Ovary (tissue), 10 donors: ENCODE measurements at places on chromosomes 1 and 21. TPM values are rescaled to one million over a fixed set of nuclear protein-coding genes. Genes with fewer than 3 reads are reported as not detected.

MFAP2 gene
- 69.3 TPM for total RNA-seq

- DNase-seq, result no peak
- H3K36me3 ChIP-seq, result no peaks in the 10 kb centered on the region
- H3K4me1 ChIP-seq, result peaks cover 2% of the 10 kb centered on the region
These were observed 36.8 kb downstream of the CDC7 start for GRCh38 chr1:91537281-91537986.

IGSF21 gene
- 4.5 TPM for total RNA-seq

DNA sequence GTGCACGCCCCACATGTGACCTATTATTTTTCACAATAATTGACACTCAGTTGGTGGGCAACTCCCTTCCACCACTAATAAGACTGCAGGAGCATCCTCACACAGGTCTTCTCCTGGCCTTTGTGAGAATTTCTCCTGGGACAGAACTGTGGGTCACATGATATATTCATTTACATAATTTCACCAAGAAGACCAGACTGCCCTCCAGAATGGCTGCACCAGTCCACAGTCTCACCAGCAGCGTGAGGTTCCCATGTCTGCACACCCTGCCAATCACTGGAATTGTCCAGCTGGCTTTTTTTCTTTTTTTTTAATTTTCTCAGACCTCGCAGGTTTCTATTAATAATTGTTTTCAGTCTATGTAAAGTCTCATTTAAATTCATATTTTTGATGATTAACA lies 41.3 kb downstream of the ATP1A1 start:
- H3K4me3 ChIP-seq, result no peak overlapping the region
- H3K36me3 ChIP-seq, result no peaks in the 10 kb centered on the region
- H3K27me3 ChIP-seq, result no peaks in the 10 kb centered on the region
- no peak overlapping the region for H3K27ac ChIP-seq

DNA sequence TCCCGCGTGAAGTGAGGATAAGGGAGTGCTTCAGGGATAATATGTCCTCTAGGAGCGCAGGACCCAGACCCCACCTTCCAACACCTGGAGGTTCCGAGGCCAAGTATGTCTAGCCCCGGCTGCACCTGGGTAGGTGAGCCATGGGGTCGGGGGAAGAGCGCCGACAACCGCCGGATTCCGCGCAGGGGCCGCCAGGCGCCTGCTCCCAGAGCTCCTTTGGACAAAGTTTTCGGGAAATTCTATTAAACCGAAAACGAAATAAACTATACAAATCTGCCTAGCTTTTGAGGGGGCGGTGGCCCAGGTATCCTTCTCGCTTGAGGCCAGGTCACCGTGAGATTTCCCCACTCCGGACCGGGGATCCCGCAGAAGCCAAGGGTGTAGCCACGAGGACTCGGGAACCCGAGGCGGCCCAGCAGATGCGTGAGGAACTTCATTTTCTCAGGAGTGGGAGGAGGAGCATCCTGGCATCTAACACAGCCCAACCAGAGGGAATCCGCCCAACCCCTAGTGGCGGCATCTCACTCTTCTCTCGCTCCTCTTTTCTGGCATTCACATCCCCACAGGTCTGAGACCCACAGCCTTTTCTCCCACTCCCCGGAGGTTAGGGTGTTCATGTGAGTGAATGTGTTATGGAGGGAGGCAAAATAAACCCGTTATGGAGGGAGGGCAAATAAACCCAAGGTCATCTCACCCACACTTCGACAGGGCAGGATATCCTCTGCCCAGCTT lies 2.3 kb upstream of the DMRTA2 start:
- H3K27ac ChIP-seq, result no peak overlapping the region
- H3K4me1 ChIP-seq, result peaks cover 5% of the 10 kb centered on the region

- no peaks in the 10 kb centered on the region for H3K27me3 ChIP-seq
- no peaks in the 10 kb centered on the region for H3K4me1 ChIP-seq
- no peak overlapping the region for H3K4me3 ChIP-seq
- no peak overlapping the region for H3K27ac ChIP-seq
- no peaks in the 10 kb centered on the region for H3K36me3 ChIP-seq
These were observed 292.7 kb downstream of the TPR start for GRCh38 chr1:186082235-186082937.

DNA sequence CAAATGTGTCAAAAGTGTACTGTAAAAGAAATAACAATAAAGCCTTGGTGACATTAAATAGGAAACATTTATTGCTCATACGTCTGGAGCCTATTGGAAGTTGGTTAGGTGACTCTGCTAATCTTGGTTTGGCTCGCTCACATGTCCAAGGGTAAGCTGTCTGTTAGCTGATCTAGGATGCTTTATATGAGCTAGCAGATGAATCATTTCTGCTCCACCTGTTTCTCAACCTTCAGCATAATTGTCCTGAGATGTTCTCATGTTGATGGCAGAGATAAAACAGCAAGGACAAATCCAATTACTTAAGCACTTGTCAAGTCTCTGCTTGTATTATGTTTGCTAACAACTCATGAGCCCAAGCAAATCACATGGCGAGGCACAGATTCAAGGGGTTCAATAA lies 56.0 kb upstream of the CD53 start:
- DNase-seq, result no peak
- H3K36me3 ChIP-seq, result no peaks in the 10 kb centered on the region
- H3K4me1 ChIP-seq, result no peaks in the 10 kb centered on the region
- no peak overlapping the region for H3K4me3 ChIP-seq

DNA sequence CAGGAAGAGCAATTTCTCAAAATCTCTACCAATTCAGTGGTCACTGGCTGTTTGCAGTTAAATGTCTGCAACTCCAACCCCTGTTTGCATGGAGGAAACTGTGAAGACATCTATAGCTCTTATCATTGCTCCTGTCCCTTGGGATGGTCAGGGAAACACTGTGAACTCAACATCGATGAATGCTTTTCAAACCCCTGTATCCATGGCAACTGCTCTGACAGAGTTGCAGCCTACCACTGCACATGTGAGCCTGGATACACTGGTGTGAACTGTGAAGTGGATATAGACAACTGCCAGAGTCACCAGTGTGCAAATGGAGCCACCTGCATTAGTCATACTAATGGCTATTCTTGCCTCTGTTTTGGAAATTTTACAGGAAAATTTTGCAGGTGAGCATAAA lies 167.2 kb downstream of the CRB1 start:
- H3K27me3 ChIP-seq, result no peaks in the 10 kb centered on the region
- H3K36me3 ChIP-seq, result no peaks in the 10 kb centered on the region
- H3K4me1 ChIP-seq, result no peaks in the 10 kb centered on the region
- no peak overlapping the region for H3K27ac ChIP-seq

DNA sequence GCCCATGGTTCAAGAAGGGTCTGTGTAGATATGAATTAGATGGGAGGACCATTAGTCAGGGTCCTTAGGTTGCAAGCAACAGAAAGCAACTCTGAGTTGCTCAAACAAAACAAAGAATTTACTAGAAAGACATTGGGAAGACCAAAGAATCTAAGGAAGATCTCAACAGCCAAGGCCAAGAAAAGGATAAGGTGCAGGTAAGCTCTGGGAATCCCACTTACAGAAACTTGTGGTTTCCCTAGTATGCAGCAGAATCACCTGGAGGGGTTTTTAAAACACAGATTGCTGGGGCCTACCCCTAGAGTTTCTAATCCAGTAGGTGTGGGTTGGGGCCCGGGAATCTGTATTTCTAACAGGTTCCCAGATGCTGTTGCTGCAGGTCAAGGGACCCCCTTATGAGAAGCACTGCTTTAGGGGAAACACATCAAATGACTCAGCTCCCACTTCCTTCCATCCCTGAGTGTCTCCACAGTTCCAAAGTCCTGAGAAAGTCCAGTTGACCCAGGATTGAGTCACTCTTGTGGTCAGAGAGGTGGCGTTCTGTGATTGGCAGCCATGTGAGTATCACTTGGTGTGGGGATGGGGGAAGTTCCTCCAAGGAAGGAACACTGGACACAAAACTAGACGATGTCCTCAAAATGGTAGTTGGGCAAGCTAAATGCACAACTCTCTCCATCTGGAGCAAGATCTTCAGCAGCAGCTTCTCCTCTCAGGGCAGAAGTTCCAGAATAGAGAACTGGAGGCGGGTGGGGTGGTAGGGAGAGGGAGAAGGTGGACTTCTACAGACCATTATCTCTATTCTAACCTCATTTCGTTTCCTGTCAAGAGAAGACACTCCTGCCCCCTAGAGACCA lies 24.2 kb upstream of the EYA3 start:
- H3K4me3 ChIP-seq, result no peak overlapping the region
- H3K36me3 ChIP-seq, result no peaks in the 10 kb centered on the region
- no peak overlapping the region for H3K27ac ChIP-seq

- H3K27ac ChIP-seq, result no peak overlapping the region
- no peak overlapping the region for H3K4me3 ChIP-seq
- H3K27me3 ChIP-seq, result no peaks in the 10 kb centered on the region
- H3K36me3 ChIP-seq, result no peaks in the 10 kb centered on the region
- H3K4me1 ChIP-seq, result peaks cover 14% of the 10 kb centered on the region
These were observed 38.5 kb downstream of the COQ8A start for GRCh38 chr1:226978432-226979114.

GRCh38 chr21:38303300-38303699 lies 46.5 kb downstream of the KCNJ15 start:
- H3K27me3 ChIP-seq, result no peaks in the 10 kb centered on the region
- H3K36me3 ChIP-seq, result no peaks in the 10 kb centered on the region
- H3K4me1 ChIP-seq, result peaks cover 2% of the 10 kb centered on the region
- no peak overlapping the region for H3K27ac ChIP-seq
- H3K4me3 ChIP-seq, result no peak overlapping the region
- no peak for DNase-seq

DNA sequence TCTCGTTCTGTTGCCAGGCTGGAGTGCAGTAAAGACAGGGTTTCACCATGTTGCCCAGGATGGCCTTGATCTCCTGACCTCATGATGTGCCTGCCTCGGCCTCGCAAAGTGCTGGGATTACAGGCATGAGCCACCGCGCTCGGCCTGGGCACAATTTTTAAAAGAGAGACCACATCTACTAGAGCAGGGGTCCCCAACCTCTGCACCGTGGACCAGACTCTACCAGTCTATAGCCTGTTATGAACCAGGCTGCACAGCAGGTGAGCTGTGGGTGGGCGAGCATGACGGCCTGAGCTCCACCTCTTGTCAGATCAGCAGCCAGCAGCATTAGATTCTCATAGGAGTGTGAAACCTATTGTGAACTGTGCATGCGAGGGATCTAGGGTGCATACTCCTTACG lies 20.8 kb downstream of the TNNT2 start:
- no peak overlapping the region for H3K27ac ChIP-seq
- H3K36me3 ChIP-seq, result no peaks in the 10 kb centered on the region
- no peak for DNase-seq

DNA sequence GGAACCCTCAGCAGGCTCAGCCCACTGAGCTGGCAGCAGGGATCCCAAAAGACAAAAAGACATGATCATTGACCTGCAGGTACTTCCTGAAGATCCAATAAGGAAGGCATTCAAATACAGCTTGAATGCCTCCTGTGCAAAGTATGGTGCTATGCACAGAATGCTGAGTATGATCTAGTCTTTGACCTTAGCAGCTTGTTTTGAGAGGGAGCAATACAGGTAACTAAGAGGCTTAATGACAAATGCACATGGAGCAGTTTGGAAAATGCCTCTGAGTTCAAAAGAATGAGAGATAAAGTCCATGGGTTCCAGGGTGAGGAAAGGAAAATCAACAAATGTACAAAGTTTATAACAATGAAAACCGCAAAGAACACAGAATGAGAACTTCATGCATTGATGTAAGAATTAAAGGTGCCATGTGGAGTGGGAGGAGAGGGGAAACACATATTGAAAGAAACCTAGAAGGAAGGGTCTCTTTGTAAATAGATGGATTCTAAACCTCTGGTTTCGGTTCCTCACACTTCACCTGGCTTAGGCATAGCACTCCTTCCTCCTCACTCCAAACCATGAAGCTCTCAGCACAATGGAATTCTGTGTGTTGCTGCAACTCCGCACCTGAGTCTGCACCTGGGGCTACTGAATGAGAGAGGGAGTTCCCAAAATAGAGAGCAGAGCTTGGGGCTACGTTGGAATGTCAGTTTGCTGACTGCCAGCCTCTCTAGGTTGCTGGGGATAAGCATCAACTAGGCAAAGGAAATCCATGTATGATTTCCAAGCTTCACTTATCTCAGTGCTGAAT lies 77.6 kb downstream of the PLXNA2 start:
- H3K36me3 ChIP-seq, result no peaks in the 10 kb centered on the region
- H3K4me3 ChIP-seq, result no peak overlapping the region
- no peak overlapping the region for H3K27ac ChIP-seq
- peaks cover 7% of the 10 kb centered on the region for H3K4me1 ChIP-seq
- no peak for DNase-seq

DNA sequence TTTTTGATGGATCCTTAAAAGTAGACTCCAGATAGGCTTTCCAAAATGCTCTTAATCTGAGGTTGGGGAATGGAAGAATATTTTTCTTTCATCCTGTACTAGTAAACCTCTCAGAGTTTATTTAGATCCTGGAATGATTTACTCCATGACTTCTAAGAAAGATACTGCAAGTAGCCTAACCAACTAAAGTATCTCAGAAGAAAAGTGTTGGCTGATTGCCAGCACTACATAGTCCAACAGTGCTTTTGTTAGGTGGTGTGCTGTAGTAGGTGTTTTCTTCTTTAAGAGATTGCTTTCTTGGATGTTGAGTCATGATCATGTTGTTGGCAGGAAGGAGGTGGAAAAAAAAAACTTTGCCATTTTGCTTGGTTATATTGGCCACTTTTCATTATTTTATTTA lies 119.8 kb downstream of the OSBPL9 start:
- no peak for DNase-seq
- no peaks in the 10 kb centered on the region for H3K27me3 ChIP-seq

DNA sequence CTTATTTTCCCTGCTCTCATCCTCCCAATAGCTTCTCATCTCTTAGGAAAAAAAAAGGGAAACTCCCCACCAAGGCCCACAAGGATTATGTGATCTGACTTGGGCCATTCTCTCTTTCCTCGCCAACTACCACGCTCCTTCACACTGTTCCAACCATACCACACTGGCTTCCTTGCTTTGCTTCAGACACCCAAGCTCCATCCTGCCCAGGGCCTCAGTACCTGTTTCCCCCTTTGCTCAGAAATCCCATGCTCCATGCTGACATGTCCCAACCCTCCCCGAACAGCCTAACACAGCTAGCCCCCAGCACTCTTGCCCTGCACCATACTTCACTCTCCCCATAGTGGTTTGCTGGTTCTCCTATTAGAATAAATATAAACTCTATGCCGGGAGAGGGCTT lies 39.2 kb downstream of the MAB21L3 start:
- no peaks in the 10 kb centered on the region for H3K4me1 ChIP-seq
- no peak overlapping the region for H3K27ac ChIP-seq
- no peaks in the 10 kb centered on the region for H3K27me3 ChIP-seq
- DNase-seq, result no peak

GRCh38 chr1:2229037-2229864 lies 1.1 kb downstream of the SKI start:
- H3K27me3 ChIP-seq, result no peaks in the 10 kb centered on the region
- peak overlapping the region; percentile 90 for H3K27ac ChIP-seq
- no peaks in the 10 kb centered on the region for H3K36me3 ChIP-seq
- peaks cover 21% of the 10 kb centered on the region for H3K4me1 ChIP-seq
- peak; percentile 90 for DNase-seq

DNA sequence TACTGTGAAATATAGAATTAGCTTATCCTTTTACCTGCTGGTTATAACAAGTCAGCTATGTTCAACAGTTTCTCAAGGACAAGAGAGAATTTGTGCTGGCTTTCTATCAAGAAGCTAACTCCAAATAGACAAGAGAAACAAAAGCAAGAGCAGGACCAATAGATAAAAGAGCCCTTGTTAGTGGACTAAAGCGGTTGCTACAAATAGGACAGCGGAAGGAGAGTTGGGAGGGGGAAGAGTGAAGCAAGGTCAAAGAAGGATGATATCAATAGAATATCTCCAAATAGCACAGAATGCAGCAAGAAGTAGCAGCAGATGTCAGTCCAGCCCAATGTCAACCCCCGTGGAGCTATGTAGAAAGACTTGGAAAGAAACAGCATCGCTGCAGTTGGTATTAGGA lies 53.0 kb upstream of the AKT3 start:
- H3K4me1 ChIP-seq, result no peaks in the 10 kb centered on the region
- no peak overlapping the region for H3K4me3 ChIP-seq
- H3K27ac ChIP-seq, result no peak overlapping the region
- H3K36me3 ChIP-seq, result no peaks in the 10 kb centered on the region
